Activated naive CD4-positive, alpha-beta T cell (primary cell): ENCODE measurements at places on chromosomes 7 and 10.

DNA sequence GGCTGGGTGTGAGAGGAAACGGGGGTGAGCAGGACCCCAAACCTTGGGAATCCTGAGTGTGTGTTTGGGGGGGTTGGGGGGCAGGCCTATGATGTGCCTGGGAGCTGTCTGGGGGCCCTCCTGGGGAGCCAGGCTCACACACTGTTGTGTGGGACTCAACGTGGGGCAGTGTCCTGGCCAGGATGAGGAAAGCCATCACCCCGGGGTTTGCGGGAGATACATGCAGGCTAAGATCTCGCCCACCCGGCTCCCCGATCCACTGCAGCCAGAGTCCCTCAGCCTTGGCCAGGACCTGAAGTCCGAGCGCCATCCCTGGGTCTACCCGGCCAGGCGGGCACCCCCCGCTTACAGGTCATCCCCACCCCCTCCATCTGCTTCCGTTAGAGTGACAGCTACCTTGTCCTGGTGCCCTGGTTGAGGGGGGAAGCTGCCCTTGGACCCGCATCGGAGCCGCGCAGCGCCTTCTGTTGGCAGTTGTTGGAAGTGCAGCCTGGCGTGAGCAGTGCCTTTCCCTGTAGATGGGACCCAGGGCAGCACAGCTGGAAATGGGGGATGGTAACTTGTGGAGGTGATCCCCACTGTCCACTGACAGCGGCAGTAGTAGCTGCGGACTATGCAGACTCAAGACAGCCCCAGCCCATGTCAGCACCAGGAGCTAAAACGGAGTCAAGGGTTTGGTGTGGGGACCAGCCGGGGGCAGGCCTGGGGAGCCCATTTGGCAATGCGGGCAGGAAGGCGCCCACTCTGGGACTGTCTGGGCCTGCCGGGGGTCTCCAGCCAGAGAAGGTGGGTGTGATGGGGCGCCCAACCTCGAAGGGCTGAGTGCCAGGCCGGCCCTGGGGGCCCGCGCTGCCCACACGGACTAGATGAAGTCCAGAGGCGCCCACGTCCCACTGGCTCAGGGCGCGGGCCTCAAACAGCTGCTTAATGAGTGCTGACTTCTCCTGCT lies 885.6 kb upstream of the ZNF722 start:
- no peak for DNase-seq

DNA sequence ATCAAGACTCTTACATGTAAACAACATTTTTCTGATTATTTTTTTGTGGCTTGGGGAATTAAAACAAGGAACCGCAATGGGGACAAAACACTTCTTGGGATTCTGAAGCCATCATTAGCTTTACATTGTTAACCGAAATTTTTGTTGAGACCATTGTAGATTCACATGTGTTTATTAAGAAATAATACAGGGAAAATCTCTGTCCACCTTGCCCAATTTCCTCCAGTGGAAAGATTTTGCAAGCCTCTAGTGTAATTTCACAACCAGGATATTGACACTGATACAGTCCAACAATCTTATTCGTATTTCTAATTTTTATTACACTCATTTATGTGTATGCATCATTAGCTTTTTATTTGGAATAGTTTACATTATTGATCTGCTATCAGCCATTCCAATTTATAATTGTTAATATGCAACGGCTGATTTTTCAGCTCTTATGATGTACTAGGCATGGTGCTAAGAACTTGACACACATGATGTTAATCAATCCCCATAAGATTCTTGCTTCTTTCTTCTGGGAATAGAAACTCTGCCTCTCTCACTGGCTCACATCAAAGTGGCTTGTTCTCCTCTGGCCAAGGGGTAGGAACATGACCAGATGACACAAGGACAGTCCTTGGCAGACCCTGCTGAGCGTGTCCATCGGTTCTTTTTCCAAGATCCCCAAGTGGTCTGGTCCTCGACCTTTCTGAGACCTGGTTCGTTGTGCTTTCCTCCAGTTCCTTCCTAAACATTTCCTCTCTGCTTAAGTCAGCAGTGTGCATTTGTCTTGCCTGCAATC lies 137.6 kb downstream of the ADAM12 start:
- DNase-seq, result no peak

DNA sequence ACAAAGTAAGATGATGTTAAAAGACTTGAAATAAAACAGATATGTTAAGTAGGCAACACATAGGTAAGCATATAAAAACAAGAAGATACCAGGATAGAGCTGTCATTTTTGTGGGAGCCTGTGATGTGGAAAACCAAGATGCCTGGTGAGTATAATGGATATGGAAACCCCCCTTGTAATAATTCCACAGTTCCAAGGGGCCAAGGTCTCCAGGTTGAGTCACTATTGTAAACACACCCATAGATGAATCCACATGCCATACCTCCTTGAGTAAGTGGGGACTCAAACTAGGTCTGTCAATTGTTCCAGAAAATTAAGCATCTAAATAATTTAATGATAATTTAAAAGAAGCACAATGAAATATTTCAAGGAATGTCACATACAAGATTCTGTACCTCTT lies 15.9 kb downstream of the CAV1 start:
- DNase-seq, result no peak

GRCh38 chr10:623014-623413 lies 66.5 kb downstream of the DIP2C start:
- no peak for DNase-seq

GRCh38 chr10:29713450-29713849 lies 78.7 kb upstream of the SVIL start:
- no peak for DNase-seq

DNA sequence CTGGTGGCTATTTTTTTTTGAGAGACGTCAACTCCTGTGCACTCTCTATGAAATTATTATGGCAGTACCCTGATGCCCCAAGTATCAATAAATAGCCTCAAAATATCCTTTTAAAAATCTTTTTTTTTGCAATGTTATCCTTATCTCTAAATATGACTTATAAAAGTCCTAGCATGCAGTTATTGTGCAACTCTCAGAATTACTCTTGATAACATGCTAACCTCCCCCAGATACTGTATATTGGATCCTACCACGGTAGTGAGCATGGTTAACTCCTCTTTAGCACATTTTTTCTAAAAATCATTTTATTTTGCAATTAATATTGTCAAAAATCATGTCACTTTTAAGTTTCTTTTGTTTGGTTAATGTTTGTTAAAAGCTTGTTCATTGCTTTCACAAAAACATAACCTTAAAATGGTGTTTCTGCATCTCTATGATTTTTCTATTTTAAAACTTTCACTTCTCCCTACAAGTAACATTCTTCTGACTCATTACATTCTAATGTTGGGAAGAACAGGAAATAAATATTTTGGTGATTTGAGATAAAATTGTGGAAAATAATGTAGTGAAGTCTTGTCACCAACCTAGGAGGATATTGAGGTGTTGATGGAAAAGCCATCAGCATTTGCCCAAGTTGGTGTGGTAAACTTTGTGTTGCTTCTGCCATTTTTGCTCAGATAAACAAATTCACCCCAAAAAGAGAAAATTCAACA lies 42.1 kb upstream of the ADRA2A start:
- no peak for DNase-seq

GRCh38 chr7:14055813-14056212 lies 66.3 kb upstream of the ETV1 start:
- DNase-seq, result no peak

GRCh38 chr7:103668279-103668941 lies 222.4 kb upstream of the SLC26A5 start:
- DNase-seq, result no peak

GRCh38 chr10:113450906-113451305 lies 101.9 kb upstream of the HABP2 start:
- no peak for DNase-seq
